ENCODE measurements at places on chromosomes 2 and 18.
A peak's percentile ranks its signal among the peaks of the same experiment; 100 is the strongest.

GRCh38 chr2:9984217-9984739 is 32.8 kb downstream of the GRHL1 start:
- DNase-seq, result peak; percentile 72

- DNase-seq, result no peak
Observed at GRCh38 chr2:174868878-174869277, 104.6 kb upstream of the CHRNA1 start.

GRCh38 chr18:33062834-33063364 is 290.1 kb upstream of the KLHL14 start:
- DNase-seq, result no peak

DNA sequence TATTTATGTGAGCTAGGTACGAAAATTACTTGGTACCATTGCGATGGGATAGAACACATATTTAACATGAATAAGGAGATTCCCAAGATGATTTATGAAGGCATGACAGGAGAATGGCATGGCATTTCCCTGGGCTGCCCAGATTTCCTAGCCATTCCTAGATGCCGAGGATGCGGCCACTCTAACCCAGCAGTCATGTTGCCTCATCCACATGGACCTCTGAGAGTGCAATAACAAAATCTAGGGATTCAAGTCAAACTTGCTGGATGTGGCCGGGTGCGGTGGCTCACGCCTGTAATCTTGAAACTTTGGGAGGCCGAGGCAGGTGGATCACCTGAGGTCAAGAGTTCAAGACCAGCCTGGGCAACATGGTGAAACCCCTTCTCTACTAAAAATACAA is 110.8 kb upstream of the ARL4C start:
- DNase-seq, result no peak

DNA sequence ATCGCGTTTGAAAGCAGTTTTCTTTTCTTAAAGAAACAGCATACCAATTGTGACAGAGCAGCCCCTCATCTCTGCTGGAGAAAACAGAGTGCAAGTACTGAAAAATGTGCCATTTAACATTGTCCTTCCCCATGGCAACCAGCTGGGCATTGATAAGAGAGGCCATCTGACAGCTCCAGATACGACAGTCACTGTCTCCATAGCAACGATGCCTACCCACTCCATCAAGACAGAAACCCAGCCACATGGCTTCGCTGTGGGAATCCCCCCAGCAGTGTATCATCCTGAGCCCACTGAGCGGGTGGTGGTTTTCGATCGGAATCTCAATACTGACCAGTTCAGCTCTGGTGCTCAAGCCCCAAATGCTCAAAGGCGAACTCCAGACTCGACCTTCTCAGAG is 9.5 kb downstream of the GRHL1 start:
- no peak for DNase-seq

GRCh38 chr2:198096965-198097364 is 292.6 kb downstream of the PLCL1 start:
- DNase-seq, result no peak

DNA sequence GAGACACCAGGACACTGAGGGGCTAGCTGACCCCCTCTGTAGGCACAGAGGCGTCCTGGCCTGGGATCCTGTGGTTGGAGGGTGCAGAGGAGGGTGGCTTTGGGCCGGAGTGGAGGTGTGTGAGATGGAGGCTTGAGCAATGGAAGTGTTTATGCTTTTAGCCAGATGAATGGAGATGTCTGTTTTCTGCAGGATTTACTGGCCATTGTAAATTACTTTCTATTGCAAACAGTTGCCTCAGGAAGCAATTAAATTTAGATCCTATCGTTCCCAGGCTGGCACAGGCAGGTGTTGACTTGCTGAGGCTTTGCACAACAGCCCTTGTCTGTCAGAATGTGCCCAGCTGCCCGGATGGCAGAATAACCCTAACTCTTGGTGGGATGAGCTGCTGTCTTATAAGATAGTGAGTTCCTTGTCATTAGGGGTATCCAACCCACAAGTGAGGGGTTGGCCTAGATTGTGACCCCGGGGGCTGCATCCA is 1.8 kb upstream of the ARID5A start:
- no peak for DNase-seq

DNA sequence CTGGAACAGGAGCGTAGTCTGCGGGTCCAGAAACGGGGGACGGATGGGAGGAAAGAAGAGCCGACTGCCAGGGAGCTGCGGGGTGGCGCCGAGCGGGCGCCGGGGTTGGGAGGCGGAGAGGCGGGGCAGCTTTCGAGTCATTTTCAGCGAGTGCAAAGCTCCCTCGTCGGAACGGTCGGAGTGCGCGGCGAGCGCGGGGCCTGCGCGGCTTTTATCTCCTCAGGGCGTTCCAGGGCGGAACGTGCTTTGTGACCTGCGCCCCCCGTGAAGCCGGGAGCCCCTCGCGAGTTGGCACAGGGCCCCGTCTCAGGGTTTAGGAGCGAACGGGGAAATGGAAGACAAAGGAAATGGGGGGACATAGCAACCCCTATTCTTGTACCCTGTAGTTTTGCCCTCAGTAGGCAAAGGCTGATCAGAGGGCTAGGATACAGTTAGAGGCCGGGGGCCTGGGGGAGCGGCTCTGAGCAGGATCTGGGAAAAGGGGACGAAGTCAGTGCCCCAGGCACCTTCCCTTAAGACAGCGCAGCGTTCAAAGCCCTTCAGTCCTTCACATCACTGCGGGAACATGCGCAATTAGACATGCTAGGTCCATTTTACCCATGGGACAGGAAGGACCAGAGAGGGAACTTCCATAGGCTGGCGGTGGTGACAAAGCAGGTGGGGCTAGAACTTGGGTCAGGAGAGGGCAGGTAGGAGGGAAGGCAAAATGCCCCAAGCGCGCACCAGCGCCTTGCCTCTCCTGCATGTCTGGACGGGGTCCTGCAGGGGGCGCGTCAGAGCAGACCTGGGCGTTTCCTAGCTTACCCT is 60.1 kb upstream of the IL1RL1 start:
- peak; percentile 44 for DNase-seq

DNA sequence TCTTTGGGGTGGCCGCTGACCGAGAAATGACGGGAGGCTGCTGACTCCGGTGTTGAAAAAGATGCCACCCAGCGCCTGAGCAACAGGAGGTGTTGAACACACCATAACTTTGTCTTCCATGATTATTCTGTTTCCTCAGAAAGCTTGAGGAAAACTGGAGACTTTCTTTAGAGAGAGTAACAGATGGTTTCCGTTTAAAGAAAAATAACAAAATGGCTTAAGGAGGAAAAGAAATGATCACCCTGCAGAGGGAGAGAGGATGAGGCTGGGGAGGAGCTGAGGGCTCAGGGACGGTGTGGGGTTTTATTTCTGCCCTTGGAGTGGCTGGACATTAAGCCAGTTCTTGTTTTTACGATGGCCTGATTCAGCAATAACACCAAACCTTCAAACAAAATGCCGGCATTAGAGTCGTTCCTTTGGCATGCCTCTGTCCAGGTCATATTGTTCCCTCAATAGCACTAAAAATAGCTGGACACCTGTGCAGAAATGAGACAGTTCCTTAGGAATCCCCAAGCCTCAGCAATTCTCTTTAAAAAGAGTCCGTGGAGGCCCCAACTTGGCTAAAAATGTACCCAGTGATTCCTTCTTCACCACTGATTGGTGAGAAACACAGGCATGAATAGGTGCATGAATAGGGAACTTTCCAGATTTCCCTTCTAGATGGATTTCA is 182.4 kb downstream of the ALPK2 start:
- DNase-seq, result no peak

GRCh38 chr2:180003073-180003472 is 4.0 kb downstream of the CWC22 start:
- no peak for DNase-seq

- peak; percentile 67 for DNase-seq
Observed at GRCh38 chr2:30514134-30514847, 67.2 kb downstream of the LCLAT1 start.

DNA sequence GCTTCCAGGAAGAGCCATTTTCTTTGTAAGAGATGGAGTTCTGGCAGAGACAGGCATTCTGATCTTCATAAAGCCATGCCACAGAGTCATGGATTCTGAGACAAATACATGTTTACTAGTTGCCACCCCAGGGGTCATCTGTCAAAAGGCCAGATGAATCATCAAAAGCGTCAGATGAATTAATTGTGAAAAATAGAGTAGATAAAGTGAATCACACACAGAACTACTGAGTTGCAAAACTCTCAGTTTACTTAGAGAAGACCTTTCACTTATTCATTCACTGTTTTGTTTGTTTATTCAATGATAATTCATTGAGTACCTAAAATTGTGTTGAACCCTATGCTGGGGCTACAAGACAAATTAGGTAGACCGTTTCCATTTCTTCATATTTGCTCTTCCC is 157.7 kb upstream of the SERPINE2 start:
- DNase-seq, result no peak

- no peak for DNase-seq
Observed at GRCh38 chr2:85468096-85468703, 49.7 kb downstream of the SH2D6 start.

DNA sequence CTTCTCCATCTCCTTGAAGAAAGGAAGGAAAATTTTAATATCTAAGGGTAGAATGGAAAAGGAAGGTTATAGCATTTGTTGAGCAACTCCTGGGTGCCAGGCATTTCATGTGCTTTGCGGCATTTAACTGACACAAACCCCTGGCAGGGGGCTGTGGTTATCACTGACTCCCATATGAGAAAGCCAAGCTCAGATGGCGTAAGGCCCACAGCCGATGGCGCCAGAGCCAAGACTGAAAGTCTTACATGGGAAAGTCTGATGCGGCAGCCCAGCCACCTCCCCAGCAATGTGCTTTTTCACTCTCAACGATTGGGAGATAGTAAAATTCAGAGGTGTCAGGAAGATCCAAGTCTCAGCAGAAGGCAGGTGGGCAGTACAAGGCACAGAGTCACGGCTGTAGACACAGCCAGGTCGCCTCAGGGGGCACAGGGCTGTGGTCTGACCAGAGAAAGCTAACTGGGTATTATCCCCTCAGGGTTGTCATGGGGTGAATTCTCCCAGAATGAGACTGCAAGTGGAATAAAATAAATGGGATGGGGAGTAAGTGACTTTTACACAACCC is 324.2 kb upstream of the NCKAP5 start:
- no peak for DNase-seq

DNA sequence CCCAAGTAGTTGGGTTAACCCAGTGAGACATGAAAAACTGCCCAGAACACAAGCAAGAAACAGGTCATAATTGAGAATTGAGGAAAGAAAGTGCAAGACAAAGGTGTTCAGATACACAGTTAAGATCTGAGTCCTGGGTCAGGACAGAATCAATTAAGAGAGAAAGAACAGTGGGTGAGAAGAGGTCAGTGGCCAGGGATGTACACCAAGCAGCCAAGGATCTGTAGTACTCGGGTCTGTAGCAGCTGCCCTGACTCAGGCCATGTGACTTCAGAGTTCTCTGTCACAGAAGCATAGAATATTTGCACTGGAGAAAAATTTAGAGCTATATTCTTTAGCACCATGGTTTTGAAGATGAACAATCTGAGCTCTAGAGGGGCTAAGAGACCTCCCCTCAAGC is 141.6 kb downstream of the SLC8A1 start:
- DNase-seq, result no peak

- DNase-seq, result peak; percentile 47
Observed at GRCh38 chr2:14418115-14418514, 214.4 kb upstream of the LRATD1 start.

DNA sequence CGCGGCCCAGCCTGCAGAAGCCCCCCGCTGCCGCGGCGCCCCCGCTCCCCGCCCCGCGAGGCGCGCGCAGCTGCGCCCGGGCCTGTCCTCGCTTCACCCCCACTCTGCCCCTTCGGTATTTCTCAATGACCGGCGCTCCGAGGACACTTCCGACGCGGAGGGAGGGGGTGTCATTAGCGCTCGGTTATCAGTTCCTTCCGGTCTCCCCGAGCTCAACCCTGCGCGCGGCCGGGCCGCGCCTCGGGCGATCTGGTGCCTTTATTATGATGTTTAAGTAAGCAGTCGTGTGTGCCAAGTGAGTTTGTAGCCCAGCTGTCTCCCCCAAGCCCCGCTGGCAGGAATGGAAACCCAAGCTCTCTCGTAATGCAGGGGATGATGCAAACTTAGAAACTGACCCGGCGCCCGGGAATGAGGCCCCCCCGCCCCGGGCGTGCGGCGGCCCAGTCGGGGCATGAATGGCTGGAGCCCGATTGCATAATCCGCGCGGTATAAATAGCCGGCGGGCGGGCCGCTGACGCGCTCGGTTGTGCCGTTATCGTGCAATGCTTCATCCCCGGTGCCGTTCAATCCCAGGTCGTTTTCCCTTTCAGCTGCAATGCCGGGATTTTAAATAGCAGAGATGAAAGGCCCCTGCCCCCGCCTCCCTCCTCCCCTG is 3.9 kb upstream of the SPRED2 start:
- DNase-seq, result peak; percentile 96

DNA sequence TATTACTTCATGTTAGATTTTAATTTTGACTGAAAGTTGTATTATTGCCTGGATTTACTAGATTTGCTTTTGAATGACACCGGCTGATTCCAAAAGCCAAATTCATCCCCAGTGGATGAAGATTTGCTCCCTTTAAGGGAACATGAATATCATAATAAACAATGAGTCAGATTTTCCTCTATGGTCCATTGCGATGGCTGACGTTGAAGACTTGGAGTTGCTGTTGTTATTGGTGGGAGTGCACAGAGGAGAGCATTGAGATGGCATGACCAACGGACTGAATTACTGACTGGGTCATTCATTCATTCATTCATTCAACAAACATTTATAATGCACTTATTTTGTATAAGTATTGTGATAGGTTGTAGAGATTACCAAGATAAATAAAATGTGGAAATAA is 33.4 kb upstream of the LYPD1 start:
- DNase-seq, result peak; percentile 60

DNA sequence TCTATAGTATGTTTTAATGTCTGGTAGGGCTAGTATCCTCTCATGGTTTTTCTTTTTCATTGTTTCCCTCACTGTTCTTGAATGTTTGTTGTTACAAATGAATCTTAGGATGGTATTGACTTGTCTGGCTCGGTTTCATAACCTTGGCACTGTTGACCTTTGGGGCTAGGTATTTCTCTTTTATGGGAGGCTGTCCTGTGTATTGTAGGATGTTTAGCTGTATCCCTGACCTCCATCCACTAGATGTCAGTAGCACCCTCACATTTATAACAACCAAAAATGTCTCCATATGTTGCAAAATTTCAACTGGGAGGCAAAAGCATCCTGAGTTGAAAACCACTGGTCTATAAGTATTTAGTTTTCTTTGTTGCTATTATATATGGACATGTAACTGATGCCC is 7.0 kb upstream of the AOX1 start:
- DNase-seq, result peak; percentile 63

- peak; percentile 74 for DNase-seq
Observed at GRCh38 chr2:133790711-133791110, 222.4 kb upstream of the NCKAP5 start.

DNA sequence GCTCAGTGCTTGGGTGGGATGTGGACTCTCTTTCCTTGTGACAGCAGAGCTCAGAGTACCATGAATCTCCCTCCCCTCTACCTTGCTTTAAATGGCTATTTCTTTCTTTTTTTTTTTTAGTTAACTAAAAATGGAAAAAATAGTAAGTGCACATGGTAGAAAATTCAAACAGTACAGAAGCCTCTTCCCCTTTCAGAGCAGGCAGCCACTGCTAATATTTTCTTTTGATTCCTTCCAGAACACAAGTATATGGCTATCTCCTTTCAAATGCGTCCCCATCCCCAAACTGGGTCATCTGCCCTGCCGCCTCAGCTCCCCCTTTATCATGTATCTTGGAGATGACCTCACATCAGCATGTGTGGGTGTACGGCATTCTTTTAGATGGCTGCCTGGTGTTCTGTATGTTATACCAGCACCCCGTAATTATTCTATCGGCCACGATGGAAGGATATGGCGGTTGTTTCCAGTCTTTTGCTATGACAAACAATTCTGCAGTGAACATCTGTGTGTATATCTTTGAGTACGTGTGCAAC is 70.5 kb upstream of the DLX2 start:
- DNase-seq, result no peak
